ENCODE measurements at places on chromosomes 3 and 15.

DNA sequence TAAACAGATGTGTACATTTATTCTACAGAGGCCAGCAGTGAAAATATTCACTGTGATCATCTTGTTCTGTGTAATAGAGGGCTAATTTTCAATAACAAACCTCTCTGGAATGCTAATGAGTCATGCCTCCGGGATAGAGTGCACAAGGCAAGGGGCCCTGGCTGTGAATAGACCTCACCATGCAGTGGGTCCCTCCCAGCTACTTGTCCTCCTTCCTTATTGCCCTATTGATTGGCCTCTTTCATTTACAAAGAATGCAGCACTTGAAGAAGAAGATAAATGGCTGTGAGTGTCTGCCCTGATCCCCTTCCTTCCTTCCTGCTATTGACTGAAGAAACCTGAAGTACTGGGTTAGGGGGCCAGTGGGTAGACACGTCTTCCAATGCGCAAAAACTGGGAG lies 436.3 kb downstream of the WDR72 start:
- DNase-seq, result no peak

GRCh38 chr15:83458381-83458780 lies 11.2 kb downstream of the SH3GL3 start:
- DNase-seq, result no peak

GRCh38 chr3:160257606-160258005 lies 32.4 kb downstream of the C3orf80 start:
- DNase-seq, result no peak

GRCh38 chr3:169966951-169967915 lies 626 bp downstream of the SEC62 start:
- peak; percentile 42 for DNase-seq

GRCh38 chr15:57692709-57693108 lies 13.8 kb upstream of the POLR2M start:
- peak; percentile 39 for DNase-seq

DNA sequence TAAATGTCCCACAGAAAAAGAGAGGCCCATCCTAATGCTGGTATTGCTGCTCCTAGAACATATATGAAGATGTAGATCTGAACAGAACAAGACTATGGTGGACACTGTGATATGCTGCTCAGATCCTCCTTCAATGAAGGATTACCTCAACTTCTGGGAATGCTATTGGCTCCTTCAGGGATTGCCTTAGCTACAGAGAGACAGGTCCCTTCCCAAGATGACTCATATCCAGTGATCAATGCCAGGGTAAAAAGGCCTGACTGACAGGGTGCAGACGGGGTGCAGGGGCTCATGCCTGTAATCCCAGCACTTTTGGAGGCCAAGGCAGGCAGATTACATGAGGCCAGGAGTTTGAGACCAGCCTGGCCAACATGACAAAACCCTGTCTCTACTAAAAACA lies 20.5 kb upstream of the STAG1 start:
- DNase-seq, result peak; percentile 31

DNA sequence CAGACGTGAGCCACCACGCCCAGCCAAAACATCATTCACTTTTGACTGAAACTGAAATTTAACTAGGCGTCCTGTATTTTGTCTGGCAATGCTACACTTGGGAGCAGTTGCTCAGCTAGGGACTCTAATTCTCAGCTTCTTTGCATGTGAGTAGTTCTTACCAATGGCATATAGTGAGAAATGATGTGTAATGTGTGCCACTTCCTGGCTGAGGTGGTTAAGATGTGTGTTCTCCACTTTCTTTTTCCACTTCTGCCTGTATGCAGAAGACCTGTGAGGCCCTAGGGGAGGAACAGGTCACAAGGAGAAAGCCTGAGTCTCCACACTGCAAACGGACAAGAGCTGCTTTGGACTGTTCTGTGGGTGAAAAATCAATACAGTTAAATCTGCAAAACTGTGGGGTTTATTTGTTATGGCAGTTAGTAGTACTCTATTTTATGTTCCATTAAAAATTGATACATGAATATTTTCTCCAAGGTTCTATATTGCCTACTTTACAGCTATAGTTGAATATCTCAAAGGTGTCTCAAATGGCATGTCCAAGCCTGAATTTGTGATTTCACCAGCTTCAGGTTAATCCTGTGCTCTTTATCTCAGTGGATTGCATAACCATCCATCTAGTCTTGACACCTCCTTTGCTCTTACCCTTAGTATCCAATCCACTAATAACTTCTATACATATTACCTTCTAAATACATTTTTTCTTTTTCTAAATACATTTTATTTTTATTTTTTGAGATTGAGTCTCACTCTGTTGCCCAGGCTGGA lies 59.3 kb downstream of the NR1D2 start:
- DNase-seq, result no peak

DNA sequence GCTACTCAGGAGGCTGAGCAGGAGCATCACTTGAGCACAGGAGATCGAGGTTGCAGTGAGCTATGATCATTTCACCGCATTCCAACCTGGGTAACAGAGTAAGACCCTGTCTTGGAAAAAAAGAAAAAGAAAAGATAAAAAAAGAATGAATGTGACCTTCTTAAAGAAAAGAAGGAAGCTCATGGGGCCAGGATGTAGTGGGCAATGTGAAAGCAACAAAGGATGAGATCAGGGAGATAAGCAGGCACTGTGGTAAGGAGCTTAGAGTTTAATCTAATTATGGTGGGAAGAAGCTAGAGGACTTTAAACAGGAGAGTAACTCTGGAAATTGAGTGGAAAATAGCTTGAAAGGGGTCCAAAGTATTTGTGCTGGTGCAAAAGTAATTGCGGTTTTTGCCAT lies 231.6 kb upstream of the UBE2E2 start:
- no peak for DNase-seq

DNA sequence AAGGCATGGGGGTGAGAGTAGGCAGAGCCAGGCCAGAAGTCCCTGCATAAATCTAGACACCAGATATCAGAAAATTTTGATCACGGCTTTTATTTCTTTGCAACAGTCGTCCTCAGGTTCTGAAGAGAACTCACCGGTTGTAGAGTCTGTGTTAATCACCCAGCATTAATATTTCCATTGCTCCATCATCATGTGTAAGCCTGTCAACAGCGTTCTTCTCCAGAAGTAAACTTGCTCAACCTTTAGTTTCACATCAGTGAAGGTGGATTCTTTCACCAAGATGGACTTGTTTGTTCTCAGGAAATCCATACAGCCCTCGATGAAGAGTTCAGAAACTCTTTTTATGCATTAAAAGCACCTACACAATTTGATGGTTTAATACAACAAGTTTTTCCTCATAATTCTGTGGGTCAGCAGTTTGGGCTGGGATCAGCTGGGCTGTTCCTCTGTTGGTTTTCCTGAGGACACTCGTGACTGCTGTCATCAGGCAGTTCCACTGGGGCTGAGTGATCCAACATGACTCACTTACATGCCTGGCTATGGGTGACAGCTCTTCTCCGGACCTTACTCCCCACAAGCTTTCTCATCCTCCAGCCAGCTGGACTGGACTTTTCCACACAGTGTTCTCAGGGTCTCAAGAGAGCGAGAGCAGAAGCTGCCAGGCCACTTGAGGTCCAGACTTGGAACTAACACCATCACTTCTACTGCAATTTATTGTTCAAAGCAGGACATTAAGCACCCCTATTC lies 303.4 kb downstream of the ZNF621 start:
- DNase-seq, result no peak

DNA sequence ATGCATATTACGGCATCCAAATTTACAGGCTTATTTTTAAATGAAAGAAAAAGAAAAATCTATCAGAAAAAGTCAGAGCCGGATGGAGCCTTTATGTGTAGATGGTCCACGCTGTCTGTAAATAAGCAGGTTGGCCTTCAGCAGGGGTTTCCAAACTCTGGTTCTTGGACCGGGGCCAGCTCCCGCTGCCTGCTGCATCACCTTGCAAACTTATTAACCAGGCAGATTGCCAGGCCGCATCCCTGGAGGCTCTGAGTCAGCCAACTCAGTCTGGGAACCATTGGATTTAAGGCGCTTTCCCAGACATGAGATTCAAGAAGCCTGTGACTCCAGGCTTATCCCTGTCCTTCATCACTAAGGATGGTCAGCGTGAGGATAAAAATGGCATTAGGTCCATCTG lies 212.4 kb downstream of the OPA1 start:
- DNase-seq, result peak; percentile 95

DNA sequence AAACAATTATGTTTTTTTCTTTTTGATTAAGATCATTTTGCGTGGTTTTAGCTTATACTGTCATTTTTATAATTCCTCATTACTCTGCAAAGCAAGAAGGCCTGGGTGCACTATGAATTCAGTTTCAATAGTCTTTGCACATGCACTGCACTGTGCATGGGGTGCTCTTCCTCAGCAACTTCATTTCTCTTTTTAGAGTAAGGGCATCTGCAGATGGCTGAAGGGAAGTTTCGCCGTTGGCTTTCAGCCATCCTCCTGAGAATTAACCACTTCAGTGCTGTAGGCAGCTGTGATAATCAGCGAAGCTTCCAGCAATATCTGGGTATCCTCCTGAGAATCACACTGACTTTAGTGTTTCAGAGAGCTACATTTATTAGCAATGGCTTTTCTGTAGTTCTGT lies 284.8 kb downstream of the GBE1 start:
- no peak for DNase-seq

DNA sequence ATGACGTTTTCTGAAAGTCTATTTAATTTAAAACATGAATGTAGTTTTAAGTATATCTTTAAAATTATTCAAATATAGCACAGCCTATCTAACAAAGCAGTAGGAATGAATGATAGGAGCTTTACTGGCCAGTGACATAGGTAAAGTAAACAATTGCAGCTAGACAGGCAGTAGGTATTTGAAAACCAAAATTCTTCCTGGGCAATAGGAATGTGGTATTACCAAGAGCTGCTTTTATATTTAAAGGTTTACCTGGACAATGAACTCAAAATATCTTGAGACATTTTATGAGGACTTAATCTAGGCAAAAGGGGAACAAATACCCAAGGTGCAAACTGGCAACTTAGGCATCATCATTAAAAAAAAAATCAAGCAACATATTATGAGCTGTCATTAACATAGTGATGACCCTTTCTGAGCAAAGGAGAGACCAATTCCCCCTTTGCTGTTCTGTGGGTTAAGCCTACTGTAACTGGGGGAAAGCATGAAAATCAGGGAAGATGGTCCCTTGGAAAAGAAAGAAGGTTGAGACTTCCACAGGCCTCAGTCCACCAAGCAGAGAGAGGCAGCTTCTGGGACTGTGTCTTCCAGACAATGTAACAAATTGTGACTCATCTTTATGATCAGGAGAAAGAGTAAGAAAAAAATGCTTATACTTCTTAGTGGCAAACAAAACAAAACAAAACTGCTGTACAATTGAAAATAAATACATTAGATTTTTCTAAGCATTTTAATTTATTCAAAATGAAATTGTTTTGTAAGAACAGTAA lies 12.9 kb downstream of the ISL2 start:
- DNase-seq, result no peak

DNA sequence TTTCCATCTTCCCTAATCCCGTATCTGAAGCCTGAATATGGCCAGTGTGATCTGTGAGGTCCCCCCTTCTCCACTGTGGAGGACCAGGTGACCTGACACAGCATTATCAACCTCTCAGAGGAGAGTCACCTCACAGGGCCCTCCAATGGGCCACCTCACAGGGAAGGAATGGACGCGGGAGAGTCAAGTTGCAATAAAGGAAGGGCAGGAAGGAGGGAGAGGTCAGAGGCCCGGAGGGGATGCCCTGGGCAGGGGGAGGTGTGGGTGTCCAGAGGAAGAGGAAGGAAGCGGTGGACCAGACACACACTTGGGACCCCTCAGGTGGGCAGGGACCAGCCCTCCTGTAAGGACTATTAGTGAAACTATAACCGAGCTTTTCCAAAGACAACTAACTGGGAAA lies 14.6 kb upstream of the LRRC15 start:
- no peak for DNase-seq

GRCh38 chr15:25884370-25884769 lies 21.2 kb upstream of the ATP10A start:
- DNase-seq, result no peak

- DNase-seq, result peak; percentile 62
Measured at GRCh38 chr3:74614107-74614967, at the start of gene CNTN3. TSS of gene CNTN3 (minus strand) at chr3:74614659. CDS start at chr3:74521112, 93,547 bp downstream.

GRCh38 chr3:194622621-194623340 lies 10.4 kb downstream of the TMEM44 start:
- DNase-seq, result no peak

- DNase-seq, result no peak
Measured at GRCh38 chr15:80572337-80572736, 122.8 kb upstream of the ABHD17C start.

- no peak for DNase-seq
Measured at GRCh38 chr3:107142786-107143575, 234.3 kb upstream of the CCDC54 start.

DNA sequence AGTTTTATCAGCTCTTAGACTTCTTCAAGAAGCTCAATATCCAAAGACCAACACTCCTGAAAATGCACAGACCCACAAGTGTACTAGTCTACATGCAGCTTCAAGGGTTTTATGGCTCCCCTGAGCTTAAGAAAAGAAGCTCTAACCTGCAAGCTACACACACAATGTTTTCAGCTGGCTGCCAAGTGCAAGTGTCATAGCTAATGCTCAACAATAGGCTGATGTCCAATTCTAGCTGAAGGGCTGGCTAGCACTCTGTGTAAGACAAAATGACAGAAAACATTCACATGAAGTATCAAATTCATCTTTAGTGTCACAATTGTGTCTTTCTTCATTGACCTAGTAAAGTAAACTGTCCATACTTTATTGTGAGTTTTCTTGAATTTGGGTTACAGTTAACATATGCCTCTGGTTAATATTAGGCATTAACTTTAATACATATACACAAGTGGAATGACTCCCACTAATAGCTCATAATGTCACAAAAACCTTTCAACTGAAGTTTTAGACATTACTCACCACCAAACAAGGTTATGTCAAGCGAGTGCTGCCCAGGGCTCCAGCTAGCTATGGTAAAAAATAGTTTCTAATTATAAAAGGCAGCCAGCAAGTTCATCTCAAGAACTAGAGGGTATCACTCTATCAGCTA lies 15.1 kb downstream of the ABI3BP start:
- peak; percentile 26 for DNase-seq

DNA sequence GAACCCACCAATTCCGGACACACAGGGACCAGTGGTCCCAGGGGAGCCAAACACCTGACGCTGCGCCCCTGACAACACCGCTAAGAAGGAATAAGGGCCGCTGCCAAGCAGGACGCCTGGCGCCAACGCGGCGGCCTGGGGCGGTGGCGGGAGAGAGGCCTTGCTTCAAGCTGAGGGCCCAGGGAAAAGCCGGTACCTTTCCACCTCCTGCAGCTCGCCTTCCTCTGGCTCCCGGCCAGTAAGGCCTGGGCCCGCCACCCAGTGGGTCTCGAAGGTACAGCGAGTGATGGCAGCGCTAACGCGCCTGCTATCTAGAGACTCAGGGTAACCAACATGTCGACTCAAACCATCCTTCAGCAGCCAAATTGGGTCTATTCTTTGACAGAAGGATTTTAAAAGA lies 1074.1 kb downstream of the SI start:
- DNase-seq, result no peak

Data from fibroblast of skin of abdomen (primary cell).